CD4-positive, alpha-beta T cell treated with Interleukin-1 beta for 1 hour (primary cell): ENCODE measurements at places on chromosomes 16 and 17.

GRCh38 chr16:2194166-2194834 is 2.1 kb downstream of the CASKIN1 start:
- no peak for DNase-seq

DNA sequence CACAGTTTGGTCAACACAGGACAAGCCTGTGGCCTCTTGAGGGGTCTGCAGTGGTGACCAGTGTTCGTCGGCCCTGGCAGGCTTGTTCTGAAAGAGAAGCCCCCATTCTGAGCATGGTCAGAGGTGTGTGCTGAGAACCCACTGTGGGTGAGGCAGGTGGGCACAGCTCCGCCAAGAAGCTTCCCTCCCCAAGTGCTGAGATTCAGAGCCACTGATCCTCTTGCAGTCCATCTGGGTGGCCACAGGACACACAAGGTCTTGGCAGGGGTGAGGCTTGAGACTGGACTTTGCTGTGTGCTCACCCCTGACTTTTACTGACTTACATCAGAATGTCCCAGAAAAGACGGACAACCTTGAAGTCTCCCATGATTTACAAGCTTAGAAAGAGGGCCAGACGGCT is 18.7 kb downstream of the MPRIP start:
- DNase-seq: no peak

DNA sequence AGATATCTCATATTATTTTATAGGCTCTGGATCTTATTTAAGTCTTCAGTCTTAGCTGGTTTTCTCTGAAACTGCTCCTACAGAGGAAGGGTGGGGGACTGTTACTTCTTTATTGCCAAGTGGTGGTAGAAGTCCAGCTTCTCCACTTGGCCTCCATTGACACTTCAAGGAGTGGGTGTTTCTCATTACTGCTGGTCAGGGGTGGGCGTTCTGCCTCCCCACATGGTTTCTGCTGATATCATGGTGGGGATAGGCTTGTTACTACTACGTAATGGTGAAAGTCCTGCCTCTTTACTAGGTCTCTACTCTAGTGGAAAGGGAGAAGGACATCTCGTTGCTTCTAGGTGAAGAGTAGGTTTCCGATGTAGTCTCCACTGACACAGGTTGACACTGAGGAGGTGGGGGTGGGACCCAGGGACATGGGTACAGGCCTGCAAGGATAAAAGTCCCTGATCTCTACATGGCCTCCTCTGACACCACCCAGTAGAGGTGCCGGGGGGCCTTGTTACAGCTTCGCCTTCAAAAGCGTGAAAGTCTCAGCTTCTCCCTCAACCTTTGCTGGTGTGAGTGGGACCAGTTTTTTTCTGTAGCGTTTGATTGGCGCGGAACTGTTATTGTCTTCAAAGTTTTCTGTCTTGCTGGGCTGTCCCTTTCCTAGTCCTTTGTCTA is 20.3 kb downstream of the PRAC1 start:
- DNase-seq: no peak

DNA sequence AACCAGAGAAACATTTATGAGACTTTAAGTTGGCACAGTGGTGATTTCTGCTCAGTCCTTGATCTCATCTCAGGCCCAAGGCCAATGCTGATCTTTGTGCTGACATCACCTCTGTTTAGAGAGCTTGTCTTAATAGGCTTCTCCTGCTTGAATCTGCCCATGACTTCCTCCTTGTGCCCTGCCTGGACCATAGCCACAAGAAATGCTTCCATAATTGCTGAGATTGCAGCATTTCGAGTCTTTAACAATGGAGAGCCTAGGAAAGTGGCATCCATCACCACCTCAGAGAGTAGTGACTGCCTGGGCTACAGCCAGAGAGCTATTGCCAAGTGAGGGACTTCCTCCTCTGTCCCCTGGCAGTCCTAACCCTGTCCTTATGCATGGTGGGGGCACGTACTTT is 25.1 kb upstream of the MMP2 start:
- DNase-seq: no peak

- DNase-seq: no peak
These were observed 12.4 kb upstream of the CACNG4 start for GRCh38 chr17:66952031-66952524.

GRCh38 chr16:85718682-85719081 is 29.9 kb upstream of the GINS2 start:
- no peak for DNase-seq

GRCh38 chr16:77336637-77337036 is 98.2 kb downstream of the ADAMTS18 start:
- no peak for DNase-seq

DNA sequence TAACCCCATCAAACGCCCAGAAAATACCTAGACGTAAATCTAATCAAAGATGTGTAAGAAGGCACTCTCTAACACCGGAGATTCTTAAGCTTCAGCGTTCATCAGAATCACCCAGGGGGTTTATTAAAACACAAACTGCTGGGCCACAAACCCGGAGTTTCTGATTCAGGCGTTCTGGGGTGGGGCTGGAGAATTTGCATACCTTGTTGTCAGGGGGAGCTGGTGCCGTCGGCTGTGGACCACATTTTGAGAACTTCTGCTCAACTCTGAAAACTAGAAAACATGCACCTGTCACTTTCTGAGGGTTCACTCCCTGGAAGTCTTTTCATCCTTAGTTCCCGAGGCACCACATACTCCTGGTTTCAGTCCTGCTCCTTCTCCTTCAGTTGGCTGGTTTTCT is 48.6 kb upstream of the WSCD1 start:
- DNase-seq: no peak

GRCh38 chr16:84517366-84517765 is 12.9 kb upstream of the MEAK7 start:
- no peak for DNase-seq

GRCh38 chr17:80585890-80586845 is 41.5 kb downstream of the RPTOR start:
- DNase-seq: no peak

DNA sequence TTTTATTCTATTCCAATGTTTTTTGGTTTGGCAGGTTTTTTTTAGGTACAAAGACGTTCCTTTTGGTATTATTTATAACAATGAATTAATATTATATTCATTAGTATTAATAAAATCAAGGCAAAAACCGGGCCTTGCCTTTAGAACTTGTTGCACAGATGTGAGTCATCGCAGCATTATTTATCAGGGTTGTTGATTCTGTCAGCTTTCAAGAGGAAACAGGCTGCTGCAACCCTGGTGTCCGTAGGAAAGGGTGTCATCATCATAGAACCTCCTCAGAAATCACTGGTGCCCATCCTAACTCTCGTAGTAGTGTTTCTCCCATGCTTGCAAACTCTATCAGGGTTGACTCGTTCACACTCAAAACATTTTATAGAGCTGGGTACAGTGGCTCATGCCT is 10.2 kb upstream of the LRRC37B start:
- DNase-seq: no peak

GRCh38 chr17:31385428-31386285 is 5.8 kb upstream of the RAB11FIP4 start:
- no peak for DNase-seq

GRCh38 chr17:64296246-64296645 is 33.2 kb upstream of the TEX2 start:
- DNase-seq: no peak

DNA sequence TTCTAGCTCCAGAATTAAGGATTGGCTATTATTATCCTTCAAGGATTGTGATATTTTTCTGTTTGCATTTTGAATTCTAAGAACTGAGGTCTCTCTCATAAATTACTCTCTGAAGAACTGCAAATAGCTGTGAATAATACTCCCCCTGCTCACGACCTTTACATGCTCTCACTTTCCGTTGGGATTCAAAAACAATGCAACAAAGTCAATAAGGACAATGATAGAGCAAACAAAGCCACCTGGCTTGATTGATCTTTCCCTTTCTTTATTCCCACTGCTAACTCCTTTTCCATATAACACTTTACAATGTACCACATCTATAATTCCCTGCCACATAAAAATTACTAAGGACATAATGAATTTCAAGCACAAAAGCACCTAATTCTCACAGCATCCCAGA is 523.0 kb upstream of the CA10 start:
- DNase-seq: no peak

DNA sequence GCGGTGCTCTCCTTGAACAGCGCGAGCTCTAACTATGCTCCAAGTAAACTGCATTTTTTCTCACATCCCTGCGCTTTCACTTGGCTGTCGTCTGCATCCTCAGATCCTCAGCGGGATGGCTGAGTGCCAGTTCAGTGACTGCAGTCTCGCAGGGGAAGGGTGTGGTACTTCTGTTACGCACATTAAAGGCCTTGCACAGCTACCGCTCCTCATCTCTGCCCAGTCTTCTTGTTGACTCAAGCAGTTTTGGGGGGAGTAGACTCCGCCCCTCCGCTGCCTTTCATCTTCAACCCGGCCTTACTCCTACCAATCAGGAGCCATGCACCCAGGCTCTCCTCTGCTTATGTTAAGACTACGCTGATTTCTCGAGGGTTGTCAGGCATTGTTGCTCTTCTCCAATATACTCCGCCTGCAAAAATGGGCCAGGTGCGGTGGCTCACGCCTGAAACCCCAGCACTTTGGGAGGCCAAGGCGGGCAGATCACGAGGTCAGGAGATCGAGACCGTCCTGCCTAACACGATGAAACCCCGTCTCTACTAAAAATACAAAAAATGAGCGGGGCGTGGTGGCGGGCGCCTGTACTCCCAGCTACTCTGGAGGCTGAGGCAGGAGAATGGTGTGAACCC is 10.0 kb downstream of the ATP5PD start:
- DNase-seq: peak; percentile 94
